ENCODE measurements at places on chromosomes 13 and 19.

DNA sequence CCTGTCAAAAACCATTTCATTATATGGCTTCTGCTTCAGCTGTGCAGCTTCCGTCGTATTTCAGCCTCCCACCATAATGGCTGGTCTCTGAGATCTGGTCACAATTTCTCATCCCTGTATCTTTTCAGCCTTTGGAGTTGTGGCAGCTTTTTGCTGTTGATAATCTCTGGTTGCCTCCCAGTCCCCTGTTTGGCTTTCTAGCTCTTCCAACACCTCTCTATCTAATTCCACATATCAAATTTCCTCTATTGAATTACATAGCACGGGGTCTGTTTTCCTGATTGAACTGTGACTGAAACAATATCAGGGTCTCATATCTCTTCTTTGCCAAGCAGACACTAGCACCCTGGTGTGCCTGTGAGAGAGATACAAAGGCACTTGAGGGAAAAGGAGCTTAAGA lies 222.1 kb upstream of the OBI1 start:
- no peak for DNase-seq

- DNase-seq: no peak
Measured at GRCh38 chr19:41703602-41704293, 4.7 kb upstream of the CEACAM5 start.

DNA sequence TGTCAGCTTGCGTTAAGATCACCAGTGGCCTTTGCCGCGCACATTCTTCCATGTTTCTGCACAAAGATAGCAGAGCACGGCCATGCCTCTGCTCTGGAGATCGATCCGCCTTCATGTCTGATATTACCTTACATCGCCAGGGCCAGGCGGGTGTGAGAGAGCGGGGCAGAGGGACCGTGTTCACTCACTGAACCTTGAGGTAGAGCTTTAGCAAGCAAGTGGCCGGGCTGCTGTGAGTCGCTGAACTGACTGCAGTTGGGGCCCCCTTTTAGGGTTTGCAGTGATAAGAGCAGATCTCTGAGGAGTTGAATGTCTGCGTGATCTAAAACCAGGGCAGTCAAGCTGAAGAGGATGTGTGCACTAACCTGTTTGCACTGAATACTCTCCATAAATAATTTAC lies 275.4 kb upstream of the OBI1 start:
- no peak for DNase-seq

DNA sequence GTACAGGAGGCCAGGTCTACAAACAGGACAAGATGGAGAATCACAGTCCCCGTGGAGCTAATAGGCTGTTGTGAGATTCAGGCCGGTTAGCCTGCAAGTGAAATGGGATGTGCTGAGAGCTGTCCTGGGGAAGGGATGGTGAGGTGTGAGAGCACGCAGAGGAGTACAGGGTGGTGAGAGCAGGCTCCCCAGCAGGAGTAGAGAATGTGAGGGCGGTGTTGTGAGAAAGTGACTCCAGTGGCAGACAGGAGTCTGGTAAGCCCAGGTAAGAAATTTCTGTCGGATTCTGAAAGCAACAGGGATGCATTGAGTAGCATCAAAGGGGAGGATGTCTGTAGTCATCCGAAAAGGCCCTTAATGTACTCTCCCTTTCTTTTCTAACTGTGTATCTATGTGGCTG lies 50.7 kb upstream of the GPR183 start:
- DNase-seq: peak; percentile 46

DNA sequence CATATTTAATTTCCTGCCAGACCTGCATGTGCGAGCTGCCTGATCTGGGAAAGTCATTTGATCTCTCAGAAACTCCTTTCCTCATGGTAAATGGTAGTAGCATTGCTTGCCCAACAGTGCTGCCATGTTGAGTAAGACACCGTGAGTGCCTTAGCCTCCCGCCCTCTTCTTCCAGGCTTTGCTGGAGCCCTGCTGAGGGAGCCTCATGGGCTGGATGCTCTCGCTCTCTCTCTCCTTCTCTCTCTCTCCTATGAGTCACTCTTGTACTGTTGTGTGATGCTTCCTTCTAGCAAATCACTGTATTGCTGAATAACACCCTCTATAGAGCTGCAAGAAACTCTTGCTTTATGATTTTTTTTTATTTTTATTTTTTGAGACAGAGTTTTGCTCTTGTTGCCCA lies 365.5 kb downstream of the UQCRFS1 start:
- DNase-seq: no peak

DNA sequence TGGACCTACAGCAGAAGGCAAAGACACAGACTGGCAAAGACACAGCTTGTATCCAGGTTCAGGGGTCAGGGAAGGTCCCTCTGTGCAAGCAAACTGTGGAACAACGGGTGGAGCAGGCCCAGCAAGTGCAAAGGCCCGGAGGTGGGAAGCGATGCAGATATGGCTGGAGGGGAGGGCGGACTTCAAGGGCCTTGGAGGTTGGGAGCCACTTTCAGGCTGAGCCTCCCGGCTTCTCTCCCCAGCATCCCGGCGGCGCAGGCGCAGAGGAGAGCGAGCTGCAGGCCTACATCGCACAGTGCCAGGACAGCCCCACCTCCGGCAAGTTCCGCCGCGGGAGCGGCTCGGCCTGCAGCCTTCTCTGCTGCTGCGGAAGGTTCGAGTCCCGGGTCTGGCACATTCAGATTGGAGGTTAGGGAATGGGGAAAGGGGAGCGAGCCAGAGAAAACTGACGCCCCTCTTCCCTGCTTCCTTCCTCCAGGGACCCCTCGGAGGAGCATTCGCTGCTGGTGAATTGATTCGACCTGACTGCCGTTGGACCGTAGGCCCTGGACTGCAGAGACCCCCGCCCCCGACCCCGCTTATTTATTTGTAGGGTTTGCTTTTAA lies 2.1 kb upstream of the PNPLA6 start:
- no peak for DNase-seq

DNA sequence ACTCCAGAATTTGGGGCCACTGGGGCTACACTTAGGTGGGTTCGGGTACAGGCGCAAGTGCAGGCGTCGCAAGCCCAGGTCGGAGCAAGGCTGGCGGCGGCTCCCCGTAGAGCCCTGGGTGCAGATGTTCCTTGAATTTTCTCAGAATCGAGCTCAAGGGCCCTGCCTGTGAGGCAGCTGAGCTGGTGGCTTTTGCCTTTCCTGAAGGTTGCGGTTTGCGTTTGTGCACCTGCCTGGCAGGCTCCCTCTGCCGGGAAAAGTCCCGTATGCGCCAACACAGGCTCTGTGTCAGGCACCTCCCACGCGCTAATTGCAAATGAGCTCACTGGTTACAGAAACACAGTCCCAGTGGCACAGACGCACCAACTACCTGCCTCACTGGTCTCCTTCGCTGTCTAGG lies 5.9 kb downstream of the DOHH start:
- DNase-seq: peak; percentile 63

DNA sequence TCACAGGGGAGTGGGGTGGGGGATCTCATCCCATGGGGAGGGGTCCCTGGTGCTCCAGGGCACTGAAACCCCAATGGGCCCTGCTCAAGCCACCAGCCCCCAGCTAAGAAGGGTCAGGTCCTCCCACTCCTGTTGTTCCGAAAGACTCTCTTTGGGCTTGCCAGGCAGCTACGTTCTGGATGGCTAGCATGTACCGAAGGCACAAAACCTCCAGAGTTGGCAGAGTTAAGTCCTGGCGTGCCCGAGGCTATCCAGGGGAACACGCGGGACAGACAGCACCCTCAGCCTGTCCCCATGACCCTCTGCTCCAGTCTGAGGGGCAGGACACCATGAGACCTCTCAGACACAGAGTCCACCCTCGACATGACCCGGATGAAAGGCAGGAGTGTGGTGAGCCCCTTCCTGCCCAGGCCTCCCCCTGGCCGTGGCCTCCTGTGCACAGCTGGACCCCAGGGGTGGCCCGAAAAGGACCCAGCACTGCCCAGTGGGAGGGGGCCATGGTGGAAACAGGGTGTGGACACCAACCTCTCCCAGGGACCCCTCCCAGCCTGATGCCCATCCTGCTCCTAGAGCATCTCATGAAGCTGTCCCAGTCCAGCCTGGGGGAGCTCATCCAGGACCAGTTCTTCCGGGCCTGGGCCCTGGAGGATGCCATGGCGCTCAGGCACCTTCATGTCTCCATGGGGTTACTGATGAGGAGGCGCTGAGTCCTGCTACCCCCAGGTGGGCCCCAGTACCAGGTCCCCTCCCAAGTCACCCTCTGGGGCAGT lies 53.0 kb upstream of the TPM4 start:
- DNase-seq: no peak

- no peak for DNase-seq
Measured at GRCh38 chr13:74778946-74779345, 644.7 kb upstream of the KLF12 start.

DNA sequence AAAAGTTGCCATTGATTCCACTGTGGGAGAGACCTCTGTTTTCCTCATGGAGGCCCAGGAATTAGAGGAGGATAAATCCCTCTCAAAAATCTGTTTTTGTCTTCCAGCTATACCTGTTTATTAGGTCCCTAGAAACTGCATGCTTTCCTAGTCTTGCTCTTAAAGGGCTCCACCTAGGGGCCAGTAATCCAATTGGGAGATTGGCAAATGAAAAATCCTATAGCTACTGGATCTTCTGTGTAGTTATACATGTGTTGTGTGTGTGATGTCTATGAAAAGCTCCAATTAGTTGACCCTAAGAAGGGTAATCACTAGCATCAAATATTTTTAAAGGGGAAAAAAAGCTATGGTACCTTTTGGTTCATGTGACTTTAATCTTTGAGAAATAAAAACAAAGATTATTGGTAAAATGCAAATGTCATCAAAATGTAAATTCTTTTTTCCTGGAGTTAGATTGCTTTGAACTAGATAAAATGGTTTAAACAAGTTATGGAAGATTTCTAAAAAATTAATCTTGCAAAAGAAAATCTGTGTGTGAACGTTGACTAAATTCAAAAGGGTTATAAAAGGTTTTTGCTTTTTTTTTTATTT lies 63.4 kb upstream of the C1QTNF9B start:
- peak; percentile 24 for DNase-seq

GRCh38 chr13:86446311-86446710 lies 647.1 kb upstream of the SLITRK6 start:
- no peak for DNase-seq

GRCh38 chr19:19744641-19745040 lies 11.7 kb upstream of the ZNF14 start:
- DNase-seq: no peak

- DNase-seq: no peak
Measured at GRCh38 chr19:56176881-56177280, 1.1 kb downstream of the GALP start.

DNA sequence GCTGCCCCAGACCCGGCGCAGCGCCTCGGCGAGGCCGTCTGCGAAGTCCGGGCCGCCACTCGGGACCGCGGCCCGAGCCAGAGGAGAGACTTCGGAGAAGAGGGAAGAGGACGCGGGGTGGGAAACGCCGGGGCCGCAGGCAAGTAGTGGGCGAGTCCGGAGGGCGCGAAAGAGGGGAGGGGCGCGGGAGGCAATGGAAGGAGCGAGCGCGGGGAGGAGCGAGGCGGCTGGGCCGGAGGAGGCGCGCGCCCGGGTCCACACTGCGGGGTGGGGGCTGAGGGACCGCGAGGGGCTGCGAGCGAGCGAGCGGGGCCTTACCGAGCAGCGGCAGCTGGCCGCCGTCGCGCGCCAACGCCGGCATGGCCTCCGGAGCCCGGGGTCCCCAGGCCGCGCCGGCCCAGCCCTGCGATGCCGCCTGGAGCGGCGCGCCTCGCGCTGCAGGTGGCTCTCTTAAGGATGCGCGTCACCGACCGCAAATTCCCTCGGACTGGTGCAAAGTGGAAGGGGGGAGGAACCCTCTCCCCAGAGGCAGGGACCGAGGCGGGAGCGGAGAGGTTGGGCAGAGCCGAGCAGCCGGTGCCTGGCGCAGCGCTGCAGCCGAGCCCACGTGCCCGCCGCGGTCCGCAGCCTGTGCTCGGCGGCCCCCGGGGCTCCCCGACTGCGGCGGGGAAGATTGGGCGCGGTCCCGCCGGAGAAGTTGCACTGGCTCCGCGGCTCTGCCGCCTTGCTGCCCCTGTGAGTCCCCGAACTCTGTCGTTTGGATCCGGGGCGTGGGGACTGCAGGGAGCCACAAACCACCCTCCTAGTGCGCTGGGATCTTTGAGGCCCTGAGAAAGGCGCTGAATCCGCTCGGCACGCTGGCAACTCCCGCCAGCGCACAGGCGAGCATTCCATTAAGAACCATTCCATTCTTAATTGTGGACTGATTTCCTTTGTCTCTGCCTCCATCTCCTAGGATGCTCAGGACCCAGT lies at the start of gene FLT3:
Gene FLT3 (minus strand): TSS at position 427 of the 972 bp plus-strand sequence. CDS start 66 bp downstream, at position 361.
- DNase-seq: peak; percentile 34

DNA sequence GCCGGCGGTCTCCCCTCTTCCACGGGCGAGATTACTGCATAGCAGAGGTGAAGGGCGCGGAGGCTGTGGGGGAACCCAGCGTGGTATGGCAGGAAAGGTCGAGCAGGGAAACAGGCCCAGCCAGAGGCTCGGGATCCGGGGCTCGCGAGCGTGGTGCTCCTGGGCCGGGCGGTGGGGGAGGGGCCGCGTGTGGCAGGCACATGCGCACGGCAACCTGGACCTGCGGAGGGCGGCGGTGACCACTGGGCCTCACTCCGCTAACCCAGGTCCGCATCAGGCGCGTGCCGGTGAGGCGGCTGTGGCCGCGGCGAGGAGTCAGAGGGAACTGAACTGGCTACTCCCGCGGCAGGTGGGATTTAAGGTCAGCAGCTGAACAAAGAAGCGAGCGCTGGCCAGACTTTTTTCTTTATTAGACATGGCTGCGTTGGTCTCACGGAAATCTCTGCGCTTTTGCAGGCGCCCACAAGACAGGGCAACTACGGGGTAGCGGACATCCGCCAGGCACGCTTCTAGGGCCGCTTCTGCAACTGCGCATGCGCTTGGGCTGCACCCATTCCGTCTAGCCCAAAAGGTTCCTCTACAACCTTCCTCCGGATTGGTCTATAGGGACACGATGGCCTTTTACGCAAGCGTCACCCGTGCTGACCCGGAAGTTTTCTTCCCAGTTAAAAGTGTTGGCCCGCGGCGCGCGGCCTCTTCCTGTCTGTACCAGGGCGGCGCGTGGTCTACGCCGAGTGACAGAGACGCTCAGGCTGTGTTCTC lies at the start of gene RPS5:
Gene RPS5 (plus strand): TSS at position 694 of the 762 bp plus-strand sequence. CDS start 869 bp downstream, outside the sequence.
- peak; percentile 98 for DNase-seq

DNA sequence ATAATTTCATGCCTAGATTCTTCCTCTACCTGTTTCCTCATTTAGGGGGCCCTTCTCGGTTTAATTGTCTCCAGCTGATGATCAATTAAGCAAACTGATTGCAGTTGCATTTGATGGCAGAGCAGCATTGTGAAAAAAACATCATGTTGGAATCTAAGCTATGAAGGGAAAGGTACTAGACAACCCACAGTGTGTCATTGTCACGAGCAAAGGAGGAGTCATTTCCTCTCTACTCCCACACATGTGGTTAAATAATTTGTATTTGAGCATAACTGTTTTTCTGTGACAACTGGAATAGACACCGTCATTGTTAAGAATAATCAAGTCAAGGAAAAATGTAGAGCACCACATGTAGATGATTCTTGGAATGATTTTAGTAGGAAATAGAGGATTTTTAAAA lies 240.3 kb downstream of the DCT start:
- peak; percentile 6 for DNase-seq

DNA sequence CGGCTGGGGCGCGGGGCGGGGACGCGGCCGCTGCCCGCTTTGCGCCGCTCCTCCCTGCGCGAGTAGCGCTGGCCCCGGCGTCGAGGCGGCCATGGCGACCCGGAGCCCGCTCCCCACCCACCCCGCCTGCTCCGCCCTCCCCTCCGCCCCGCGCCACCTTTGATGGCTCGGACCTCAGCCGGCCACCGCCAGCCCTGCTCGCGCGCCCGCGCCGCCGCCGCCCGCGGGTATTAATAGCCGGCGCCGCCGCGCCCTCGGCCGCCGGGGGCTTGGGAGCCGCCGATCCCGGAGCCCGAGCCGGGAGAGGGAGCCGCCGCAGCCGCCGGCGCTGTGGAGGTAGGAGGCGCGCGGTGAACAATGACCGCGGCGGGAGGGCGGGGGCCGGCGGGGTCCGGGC lies 261 bp downstream of the FARP1 start:
- no peak for DNase-seq

GRCh38 chr13:94188201-94188854 lies 291.2 kb downstream of the DCT start:
- DNase-seq: no peak
